ENCODE measurements at places on chromosomes 6 and 20.
A peak's percentile ranks its signal among the peaks of the same experiment; 100 is the strongest.

- no peak for DNase-seq
These were observed 11.8 kb downstream of the DUSP22 start for GRCh38 chr6:303948-304558.

GRCh38 chr6:33974030-33974429 is 170.2 kb upstream of the MLN start:
- no peak for DNase-seq

DNA sequence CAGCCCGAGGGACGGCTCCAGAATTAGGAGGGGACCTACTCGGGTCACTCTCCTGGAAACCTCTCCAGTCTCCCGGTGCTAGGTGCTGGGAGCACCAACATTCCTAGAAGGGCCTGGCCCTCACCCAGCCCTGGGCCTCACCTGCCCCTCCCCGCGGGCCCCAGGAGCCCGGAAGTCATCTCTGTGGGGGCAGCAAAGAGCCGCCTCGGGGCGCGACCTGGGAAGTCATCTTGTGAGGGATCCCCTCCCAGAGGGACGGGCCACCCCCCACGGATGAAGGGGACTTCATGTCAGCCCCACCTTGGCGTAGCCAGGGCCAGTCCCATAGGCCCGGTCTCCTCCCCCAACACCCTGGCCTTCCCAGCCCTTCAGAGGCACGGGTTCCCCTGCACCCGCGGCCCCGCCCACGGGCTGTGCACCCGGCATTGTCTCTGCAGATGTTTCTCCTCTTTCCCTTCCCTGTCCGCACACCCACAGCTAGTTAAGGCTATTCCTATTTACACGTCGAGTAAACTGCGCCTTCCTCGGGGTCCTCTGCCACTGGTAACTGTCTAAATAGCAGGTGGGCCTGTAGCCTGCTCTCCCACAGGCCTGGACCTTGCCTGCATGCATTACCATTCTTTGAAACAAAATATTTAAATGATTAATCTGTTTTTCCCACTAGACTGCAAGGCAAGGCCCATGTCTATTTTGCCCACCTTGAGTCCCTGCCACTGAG is 896 bp upstream of the RNASET2 start:
- DNase-seq: peak; percentile 63

DNA sequence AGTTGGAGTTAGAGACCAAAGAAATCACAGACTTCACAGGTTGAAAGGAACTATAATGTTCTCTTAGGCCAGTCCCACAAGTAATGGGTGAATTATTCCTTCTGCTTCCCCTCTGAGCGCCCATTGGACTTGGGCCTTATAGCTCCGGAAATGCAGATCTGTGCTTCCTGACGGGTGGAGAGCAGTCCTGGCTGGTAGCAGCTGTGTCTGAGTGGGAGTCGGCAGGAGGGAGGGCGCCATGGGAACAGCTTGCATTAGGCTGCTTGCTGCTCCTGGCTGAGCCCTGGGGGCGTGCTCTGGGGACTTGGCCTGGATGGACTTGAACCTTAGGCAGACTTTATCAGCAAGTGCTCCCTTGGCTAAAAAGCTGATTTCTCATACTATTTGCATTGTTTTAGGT is 18.4 kb upstream of the NUP153 start:
- peak; percentile 77 for DNase-seq

- peak; percentile 22 for DNase-seq
These were observed 40.8 kb upstream of the MAN1A1 start for GRCh38 chr6:119390247-119390793.

- DNase-seq: no peak
These were observed 9.2 kb downstream of the POU3F2 start for GRCh38 chr6:98843271-98844243.

GRCh38 chr6:46538800-46539480 is 47.7 kb upstream of the RCAN2 start:
- no peak for DNase-seq

GRCh38 chr6:101760843-101761621 is 367.5 kb downstream of the GRIK2 start:
- no peak for DNase-seq

DNA sequence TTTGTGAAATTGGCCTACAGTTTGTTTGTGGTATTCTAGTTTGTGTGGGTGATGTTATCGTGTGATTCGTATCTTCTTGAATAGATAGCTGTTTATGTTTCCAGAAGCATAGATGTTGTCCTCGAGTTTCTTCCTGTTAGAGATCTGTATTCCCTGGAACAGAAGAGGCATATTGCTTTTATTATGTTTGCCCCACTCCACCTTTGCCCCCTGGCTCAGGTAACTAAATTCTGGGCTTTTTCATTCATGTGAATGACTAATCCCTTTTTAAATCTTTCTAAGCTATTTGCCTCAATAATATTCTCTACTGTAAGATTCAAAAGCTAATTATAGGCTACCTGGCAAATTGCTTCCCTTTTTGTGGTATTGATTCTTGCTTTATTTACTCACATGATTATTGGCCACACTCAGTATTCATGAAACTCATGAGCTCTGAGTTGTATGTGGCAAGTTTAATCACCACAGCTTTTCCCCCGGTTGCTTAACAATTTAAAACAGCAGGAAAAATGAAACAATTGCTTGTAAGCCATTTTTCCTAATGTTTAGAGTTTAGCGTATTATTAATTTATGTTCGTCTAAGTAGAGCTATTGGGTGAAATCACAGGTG is 12.6 kb downstream of the RNF217 start:
- no peak for DNase-seq

- DNase-seq: peak; percentile 58
These were observed 116.3 kb downstream of the OR2B2 start for GRCh38 chr6:27795697-27796494.
